ENCODE measurements at places on chromosomes 2 and 18.

GRCh38 chr2:202344178-202344577 is 31.9 kb upstream of the BMPR2 start:
- no peak for DNase-seq

DNA sequence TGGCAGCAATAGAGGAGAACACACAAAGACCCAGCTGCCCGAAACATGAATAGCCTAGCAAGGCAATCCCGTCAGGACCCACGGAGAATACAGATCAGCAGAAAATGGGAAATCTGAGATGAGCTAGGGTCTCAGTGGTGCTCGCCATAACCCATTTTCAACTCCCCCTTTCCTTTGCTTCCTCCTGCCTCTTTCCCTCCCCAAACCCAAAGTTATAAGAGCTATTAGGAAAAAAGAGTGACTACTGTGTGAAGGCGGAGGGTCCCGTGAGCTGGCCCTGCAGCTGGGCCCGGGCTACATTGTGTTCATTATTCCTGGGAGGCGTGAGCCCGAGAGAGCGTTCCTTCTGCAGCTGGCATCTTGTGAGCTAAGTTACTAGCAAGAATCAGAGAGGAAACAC is 118.4 kb downstream of the PID1 start:
- DNase-seq = no peak

DNA sequence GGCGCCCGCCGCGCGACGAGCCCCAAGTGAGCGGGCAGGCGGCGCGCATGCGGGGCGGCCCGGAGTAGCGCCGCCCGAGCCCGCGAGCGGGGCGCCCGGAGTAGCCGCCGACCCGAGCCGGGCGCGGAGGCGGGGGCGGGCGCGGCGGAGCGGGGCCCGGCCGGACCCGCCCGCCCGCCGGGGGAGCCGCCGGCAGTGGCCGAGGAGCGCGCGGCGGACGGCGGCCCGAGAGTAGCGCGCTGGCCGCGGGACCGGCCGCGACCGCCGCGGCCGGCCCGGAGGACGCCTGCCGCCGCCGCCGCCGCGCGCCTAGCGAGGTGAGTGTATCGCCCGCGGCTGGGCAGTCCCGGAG is at the start of gene GALNT1:
GALNT1 (plus strand) TSS at position 195 of the 352 bp plus-strand sequence. CDS start 72,923 bp downstream, outside the sequence.
- no peak for DNase-seq

DNA sequence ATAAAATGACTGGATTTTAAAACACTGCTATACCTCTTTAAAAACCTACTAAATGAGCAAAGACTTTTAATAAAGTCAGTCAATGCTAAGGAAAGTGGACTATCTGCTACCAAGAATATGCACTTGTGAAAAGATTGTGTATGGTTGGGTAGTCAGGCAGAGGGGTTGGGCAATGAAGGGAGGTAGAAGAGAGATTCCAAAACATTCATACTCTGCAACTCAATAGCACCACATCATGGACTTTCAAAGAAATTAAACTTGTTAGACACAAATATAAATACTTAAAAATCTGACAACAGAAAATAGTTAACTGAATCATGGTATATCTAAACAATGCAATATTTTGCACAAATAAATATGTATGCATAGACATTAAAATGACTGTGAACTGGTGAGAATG is 139.9 kb upstream of the MAPRE2 start:
- peak; percentile 15 for DNase-seq

DNA sequence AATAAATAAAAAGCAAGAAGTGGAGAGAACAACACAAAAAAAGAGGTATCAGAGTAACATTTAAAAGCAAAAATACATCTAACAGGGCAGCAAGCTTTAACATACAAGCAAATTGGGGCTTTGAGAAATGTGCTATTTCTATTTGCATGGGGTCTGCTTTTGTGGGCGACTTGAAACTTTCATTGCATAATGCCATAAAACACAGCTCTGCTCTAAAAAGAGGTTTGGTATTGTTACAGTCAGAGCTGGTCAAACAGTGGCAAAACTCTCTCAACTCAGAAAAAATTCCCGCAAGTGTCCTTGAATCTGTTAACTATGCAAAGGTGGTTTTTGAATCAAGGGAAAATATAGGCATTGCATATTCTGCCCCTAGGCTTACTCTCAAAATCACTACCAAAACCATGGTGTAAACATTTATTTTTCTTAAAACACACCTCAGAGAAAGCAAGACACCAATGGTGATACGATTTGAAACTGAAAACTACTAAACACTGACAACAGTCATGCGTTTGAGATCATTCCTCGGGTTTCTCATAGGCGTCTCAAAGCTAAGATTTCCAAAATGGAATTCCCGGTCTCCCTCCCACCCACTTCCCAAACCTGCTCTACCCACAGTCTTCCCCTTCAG is 45.5 kb downstream of the RNF152 start:
- DNase-seq = no peak

DNA sequence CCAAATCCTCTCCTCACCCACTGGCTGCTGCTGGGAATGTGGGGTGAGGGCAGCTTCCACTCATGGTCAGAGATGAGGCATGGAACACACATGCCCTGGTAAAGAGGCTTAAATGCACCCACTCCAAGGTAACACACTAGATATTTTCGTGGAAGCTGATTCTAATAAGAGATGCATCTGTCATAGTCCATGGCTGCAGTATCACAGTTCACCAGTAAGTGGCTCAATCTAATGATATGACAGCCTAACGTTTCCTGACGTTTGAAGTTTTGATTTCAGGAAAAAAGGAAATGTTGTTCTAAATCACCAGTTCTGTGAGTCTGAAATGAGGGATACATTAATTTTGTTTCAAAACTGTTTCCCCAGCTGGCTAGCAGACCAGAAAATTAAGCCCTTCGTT is 38.2 kb downstream of the LCT start:
- DNase-seq = peak; percentile 12

- DNase-seq = peak; percentile 61
Measured at GRCh38 chr2:159807183-159808031, 9.4 kb upstream of the CD302 start.

DNA sequence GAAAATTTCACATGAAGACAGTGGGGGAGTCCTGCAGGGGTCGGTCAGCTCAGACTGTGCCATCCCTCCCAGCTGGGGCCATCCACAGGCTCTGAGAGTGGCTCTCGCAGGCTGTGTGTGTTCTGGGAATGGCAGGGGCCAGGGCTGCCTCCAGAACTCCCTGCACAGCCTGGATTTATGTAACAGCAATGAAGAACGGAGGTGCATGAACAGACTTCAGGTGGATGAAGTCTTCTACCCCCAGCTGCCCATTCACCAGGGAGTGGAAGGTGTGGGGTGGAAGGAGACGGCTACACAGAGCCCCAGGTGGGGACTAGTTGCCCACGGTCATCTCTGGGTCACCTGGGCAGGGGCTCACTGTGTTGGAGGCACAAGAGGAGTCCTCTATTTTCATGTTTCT is 56.1 kb upstream of the HDAC4 start:
- no peak for DNase-seq

DNA sequence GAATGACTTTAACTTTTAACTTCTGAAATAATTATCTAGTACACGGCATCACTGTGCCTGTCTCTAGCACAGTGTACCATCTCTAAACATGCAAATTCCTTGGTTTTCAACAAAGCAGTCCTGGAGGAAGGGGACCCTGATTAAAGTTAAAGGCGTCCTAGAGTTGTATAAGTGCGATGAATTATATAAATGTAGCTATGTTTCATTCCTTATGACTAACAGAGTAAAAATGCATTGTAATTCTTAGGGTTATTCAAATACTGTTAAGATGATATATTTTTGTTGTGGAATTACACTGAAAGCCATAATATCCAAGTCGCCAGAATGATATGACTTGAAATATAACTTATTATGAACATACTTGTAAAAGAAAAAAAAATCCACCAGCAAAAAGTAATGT is 544.9 kb upstream of the LINC00305 start:
- no peak for DNase-seq

- DNase-seq = no peak
Measured at GRCh38 chr2:898319-898718, 52.3 kb upstream of the SNTG2 start.

GRCh38 chr2:228102949-228103348 is 78.5 kb downstream of the SPHKAP start:
- DNase-seq = no peak

DNA sequence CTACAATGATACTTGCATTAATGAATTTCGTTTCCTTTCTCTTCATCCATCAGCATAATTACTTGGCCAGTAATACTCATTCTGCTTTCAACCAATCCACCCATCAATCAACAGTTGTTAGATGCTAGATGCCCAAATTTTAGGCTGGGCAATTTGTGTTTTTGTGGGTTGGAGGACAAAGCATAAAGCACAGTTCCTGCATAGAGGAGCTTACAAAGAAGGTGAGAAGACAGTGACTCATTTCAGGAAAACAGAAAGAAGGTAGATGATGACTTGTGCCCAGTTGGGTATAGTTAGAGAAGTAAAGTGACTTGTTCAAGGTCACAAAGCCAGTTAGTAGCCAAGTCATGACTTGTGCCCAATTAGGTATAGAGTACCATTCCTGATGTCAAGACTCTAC is 1186.8 kb upstream of the CELF4 start:
- DNase-seq = no peak

DNA sequence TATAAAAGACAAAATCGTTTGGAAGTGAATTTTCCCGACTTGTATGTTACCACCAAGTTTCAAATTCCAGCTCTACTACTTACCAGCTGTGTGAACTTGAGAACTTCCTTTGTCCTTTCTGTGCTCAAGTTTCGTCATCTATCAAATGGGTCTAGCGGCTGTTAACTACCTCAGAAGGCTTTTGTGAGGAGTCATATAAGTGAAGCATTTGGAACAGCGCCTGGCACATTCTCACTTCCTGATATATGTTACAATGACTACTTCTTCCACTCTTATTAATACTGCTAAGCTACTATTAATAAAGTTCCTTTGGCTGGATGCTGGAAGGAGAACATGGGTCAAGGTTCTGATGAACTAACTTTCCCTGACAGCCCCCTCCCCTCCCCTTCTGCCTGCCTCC is 104.5 kb downstream of the MEIS1 start:
- DNase-seq = no peak

- DNase-seq = no peak
Measured at GRCh38 chr18:9405130-9405529, 70.2 kb upstream of the RALBP1 start.

GRCh38 chr2:27088634-27089033 is 2.1 kb downstream of the KHK start:
- DNase-seq = no peak

GRCh38 chr2:170501421-170502043 is 213.6 kb upstream of the SP5 start:
- DNase-seq = no peak

- no peak for DNase-seq
Measured at GRCh38 chr2:157692768-157693167, 64.1 kb upstream of the ACVR1C start.

- no peak for DNase-seq
Measured at GRCh38 chr2:177021706-177022343, 190.8 kb upstream of the HNRNPA3 start.

DNA sequence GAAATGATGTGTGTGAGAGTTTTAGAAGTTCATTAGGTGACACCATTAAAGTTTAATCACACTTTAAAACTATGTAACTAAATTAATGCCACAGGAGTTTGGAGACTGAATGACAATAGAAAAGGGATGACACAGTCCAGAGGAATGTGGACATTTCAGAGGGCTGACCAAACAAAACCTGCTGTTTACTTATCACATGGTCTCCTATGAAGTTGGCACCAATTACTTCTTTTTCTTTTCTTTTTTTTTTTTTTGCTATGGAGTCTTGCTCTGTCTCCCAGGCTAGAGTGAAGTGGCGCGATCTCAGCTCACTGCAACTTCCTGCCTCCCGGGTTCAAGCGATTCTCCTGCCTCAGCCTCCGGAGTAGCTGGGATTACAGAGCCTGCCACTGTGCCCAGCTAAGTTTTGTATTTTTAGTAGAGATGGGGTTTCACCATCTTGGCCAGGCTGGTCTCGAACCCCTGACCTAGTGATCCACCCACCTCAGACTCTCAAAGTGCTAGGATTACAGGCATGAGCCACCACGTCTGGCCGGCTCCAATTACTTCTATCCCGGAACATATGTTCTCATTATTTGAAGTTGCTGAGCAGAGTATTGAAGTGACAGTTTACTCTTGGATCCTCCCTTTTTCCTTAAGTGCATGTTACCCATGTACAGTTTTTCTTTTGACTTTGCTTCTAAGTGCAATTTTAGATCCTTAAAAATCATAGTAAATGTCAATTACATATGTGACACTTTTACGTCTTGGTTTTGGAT is 4.3 kb downstream of the AGPS start:
- DNase-seq = no peak

- DNase-seq = peak; percentile 76
Measured at GRCh38 chr2:65232636-65233035, 5.0 kb downstream of the ACTR2 start.

- no peak for DNase-seq
Measured at GRCh38 chr18:57629422-57629821, 7.8 kb upstream of the NARS1 start.

DNA sequence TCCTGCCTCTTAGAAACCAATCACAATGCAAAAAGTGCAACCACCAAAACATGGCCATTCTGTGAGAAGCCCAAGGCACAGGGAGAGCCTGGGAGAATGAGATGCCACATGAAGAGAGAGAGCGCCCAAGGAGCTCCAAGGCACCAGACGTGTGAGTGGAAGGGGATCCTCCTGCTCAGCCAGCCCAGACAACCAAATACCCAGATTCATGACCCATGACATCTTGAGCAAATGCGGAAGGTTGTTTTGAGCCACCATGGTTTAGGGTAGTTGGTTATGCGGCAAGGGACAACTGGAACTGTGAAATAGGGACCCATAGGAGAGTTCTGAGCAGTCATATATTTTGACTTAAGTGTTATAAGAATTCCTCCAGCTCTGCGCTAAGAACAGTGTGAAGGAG is 7.0 kb downstream of the AFF3 start:
- DNase-seq = no peak

- no peak for DNase-seq
Measured at GRCh38 chr2:66547887-66548286, 113.0 kb downstream of the MEIS1 start.

DNA sequence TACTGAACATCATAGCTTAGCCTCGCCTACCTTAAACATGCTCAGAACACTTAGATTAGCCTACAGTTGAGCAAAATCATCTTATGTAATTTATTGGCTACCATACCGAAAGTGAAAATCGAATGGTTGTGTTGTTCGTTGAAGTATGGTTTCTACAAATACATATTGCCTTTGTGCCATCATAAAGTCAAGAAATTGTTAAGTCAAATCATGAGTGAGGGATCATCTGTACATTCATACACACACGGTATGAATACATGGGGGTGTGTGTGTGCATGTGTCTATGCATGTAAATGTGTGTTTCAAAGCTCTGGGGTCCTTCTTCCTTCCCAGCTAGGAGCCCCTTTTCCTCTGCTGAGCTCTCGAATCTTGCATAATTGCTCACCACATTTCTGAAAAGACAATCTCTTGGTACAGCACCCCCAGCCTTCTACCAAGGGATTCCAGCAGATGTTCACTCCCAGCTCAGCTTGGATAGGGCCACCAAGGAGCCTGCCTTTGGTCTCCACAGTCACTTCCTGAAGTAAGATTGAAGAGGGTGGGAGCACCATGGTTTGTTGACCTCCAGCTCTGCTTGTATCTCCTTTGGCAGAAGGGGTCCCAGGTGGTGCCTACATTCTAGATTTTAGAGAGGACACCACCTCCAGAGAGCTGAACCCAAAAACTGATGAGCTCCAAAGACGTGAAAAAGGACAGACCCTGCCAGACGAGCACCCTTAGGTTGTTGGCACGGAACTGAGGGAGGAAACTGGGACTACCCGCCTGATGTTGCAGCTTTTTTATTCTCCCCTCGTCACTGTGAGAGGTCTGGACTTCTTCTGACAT is 33.2 kb upstream of the CYP1B1 start:
- no peak for DNase-seq

- DNase-seq = no peak
Measured at GRCh38 chr2:157238296-157238695, 19.2 kb upstream of the GALNT5 start.

GRCh38 chr2:36671731-36672130 is 24.8 kb upstream of the VIT start:
- DNase-seq = no peak
